IMR-90 (cell line): ENCODE measurements at places on chromosomes 3 and 15.

- H3K36me3 ChIP-seq: no peaks in the 10 kb centered on the region
- no peak overlapping the region for H3K27ac ChIP-seq
- H3K4me1 ChIP-seq: peaks cover 1% of the 10 kb centered on the region; the same call in 1 of the 2 replicates
- no peak for DNase-seq
Observed at GRCh38 chr3:149902498-149903139, 68.1 kb downstream of the PFN2 start.

GRCh38 chr15:28983432-28984311 lies 97.9 kb downstream of the APBA2 start:
- no peaks in the 10 kb centered on the region for H3K27me3 ChIP-seq
- no peak overlapping the region for H3K27ac ChIP-seq
- no peak for DNase-seq
- peaks cover 11% of the 10 kb centered on the region for H3K4me1 ChIP-seq
- H3K4me3 ChIP-seq: no peak overlapping the region

DNA sequence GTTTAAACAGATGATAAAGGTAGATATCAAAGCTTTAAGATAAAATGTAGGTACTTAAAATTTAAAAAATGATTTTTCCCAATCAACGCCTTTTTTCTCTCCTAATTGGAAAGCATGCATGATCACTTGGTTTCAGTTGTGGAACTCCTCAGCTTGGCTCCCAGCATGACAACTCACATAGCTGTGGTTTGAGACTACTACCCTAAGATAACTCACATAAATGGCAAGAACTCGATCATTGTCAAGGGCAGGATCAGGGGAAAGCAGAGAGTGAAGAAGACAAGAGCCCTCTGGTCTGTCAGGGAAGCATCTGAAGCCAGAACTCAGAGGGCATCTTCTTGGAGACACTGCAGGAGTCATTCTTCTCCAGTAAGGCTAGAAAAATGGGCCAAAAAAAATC lies 516.7 kb downstream of the NTRK3 start:
- H3K27ac ChIP-seq: no peak overlapping the region
- H3K36me3 ChIP-seq: no peaks in the 10 kb centered on the region
- no peak overlapping the region for H3K4me3 ChIP-seq
- no peaks in the 10 kb centered on the region for H3K27me3 ChIP-seq

DNA sequence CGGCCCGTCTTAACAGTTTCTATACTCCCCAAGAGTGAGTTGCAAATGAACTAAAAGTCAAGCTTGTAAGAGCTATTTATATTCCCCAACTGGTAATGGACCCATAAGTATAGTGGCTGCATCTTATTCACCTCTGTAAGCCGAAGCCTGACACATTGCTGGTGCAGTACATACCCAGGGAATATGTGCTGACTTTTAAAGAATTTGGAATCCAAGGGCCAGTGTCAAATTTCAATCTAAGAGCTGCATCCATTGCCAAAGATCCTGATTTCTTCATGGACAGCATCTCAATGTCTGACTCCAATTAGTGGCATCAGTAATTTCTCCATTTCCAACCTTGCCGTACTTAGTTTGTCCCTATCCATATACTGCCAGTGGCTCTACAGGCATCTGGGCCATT lies 42.0 kb downstream of the FRMD4B start:
- H3K27me3 ChIP-seq: no peaks in the 10 kb centered on the region
- H3K4me3 ChIP-seq: no peak overlapping the region
- no peaks in the 10 kb centered on the region for H3K4me1 ChIP-seq

GRCh38 chr3:50010959-50011358 lies 71.0 kb downstream of the RBM6 start:
- H3K4me3 ChIP-seq: no peak overlapping the region
- no peaks in the 10 kb centered on the region for H3K27me3 ChIP-seq
- H3K27ac ChIP-seq: no peak overlapping the region

- H3K27ac ChIP-seq: no peak overlapping the region
- peaks cover 54% of the 10 kb centered on the region for H3K27me3 ChIP-seq
- H3K4me3 ChIP-seq: no peak overlapping the region
- H3K4me1 ChIP-seq: no peaks in the 10 kb centered on the region
- H3K36me3 ChIP-seq: no peaks in the 10 kb centered on the region
Observed at GRCh38 chr3:123481722-123482457, 33.0 kb upstream of the ADCY5 start.

DNA sequence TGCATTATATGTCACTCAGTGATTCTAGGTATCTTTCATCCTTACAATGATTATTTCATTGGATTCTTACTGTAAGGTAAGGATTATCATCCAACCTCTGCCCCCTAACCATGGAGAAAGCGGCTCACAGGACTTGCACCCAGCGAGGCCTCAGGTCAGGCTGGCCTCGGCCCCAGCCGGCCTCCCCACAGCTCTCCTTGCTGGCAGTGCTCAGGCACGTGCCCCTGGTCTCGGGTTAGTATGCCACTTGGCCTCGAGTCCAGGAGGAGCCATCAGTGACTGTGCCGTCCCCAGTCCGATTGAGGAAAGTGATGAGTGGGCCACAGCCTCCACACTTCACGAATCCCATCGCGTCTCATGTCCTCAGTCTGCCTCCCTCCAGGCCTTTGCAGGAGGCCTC lies 35.7 kb upstream of the GABRG3 start:
- no peaks in the 10 kb centered on the region for H3K4me1 ChIP-seq
- no peak overlapping the region for H3K27ac ChIP-seq
- no peaks in the 10 kb centered on the region for H3K27me3 ChIP-seq

GRCh38 chr3:49867400-49867799 lies 2.3 kb downstream of the CAMKV start:
- H3K27ac ChIP-seq: no peak overlapping the region
- H3K4me1 ChIP-seq: no peaks in the 10 kb centered on the region
- DNase-seq: no peak
- H3K27me3 ChIP-seq: peaks cover 77% of the 10 kb centered on the region
- H3K4me3 ChIP-seq: no peak overlapping the region

DNA sequence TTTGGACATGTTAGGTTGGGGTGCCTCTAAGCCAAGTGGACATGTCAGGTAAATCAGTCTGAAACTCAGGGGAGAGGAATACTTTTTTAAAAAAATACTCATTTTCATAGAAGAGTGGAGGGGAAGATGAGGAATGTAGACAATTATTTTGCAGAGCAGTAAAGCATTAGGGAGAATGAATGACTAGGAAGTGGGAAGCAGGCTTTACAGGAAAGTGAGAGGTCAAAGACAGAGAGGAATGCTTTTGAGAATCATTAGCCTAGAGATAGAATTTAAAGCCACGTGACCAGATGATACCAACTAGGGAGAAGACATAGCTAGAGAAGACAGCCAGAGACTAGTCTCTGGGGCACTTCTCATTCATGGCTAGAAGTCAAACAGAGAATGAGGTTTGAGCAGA lies 91.0 kb downstream of the RAD18 start:
- no peak overlapping the region for H3K4me3 ChIP-seq
- H3K27ac ChIP-seq: no peak overlapping the region; the same call in 1 of the 2 replicates
- peaks cover 2% of the 10 kb centered on the region; the same call in 1 of the 2 replicates for H3K36me3 ChIP-seq
- H3K27me3 ChIP-seq: no peaks in the 10 kb centered on the region

DNA sequence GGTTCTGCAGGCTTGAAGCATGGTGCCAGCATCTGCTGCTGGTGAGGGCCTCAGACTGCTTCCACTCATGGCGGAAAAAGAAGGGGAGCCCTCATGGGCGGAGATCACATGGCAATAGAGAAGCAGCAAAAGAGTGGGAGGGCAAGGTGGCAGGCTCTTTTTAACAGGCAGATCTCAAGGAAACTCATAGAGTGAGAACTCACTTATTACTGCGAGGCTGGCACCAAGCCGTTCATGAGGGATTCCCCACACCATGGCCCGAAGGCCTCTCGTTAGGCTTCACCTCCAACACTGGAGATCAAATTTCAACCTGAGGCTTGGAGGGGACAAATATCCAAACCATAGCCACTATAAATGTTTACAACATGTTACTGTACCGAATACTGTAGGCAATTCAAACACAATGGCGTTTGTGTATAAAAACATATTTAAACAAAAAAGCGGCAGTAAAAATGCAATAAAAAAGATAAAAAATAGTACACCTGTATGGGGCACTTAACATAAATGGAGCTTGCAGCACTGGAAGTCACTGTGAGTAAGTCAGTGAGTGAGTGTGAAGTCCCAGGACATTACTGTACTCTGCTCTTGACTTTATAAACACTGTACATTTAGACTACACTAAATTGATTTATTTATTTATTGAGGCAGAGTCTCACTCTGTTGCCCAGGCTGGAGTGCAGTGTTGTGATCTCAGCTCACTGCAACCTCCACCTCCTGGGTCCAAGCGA lies 18.8 kb upstream of the MOBP start:
- H3K4me1 ChIP-seq: no peaks in the 10 kb centered on the region
- H3K4me3 ChIP-seq: no peak overlapping the region
- no peak overlapping the region for H3K27ac ChIP-seq

DNA sequence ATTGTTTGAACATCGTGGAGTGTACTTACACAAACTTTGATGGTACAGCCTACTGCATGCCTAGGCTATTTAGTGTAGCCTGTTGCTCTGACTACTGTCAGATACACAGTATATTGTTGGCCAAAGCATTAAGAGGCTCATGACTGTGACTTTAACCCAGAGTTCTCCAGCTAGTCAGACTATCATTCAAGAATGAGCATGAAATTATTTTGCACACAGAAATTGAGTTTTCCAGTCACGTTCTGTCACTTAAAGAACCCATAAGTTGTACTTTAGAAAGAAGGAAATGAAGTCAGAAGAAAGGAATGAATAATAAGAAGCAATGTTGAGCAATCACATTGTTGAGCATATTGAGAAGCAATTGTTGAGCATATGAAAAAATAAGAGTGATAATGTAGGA lies 37.6 kb upstream of the SLC22A13 start:
- no peaks in the 10 kb centered on the region for H3K27me3 ChIP-seq
- peak; percentile 63 for DNase-seq
- peaks cover 4% of the 10 kb centered on the region for H3K4me1 ChIP-seq

- H3K36me3 ChIP-seq: 0 out of 2 replicates have a peak, but pooled peaks cover 2% of the 10 kb centered on the region
- H3K4me3 ChIP-seq: peak overlapping the region; percentile 99
- H3K27me3 ChIP-seq: peaks cover 9% of the 10 kb centered on the region
- no peak overlapping the region; the same call in 1 of the 2 replicates for H3K27ac ChIP-seq
- H3K4me1 ChIP-seq: peaks cover 28% of the 10 kb centered on the region
Observed at GRCh38 chr3:53161820-53162671, 1.0 kb downstream of the PRKCD start.

- H3K36me3 ChIP-seq: no peaks in the 10 kb centered on the region
- no peaks in the 10 kb centered on the region for H3K4me1 ChIP-seq
- H3K4me3 ChIP-seq: no peak overlapping the region
- no peak overlapping the region for H3K27ac ChIP-seq
Observed at GRCh38 chr3:178551916-178552321, 15.7 kb downstream of the KCNMB2 start.

DNA sequence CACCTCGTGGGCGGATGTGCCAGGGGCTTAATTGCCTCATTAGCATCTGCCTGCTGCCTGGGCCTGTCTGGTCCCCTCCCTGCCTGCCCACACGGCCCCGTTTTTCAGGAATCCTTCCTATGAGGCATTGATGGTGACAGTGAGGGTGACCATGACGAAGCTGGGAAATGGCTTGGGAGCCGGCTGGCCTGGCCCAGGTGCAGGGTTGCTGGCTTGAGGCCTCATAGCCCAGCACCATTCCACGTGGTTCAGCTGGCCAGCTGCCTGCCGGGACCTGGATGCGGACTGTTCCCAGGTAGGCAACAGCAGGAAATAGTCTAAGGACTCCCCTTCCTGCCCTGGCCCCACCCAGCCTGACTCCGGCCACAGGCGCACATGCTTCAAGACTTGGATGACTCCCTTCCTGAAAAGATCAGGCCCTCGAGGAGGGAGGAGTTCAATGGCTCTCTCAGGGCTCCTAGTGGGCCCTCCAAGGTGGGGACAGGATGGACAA lies 8.9 kb upstream of the DUSP7 start:
- no peak for DNase-seq
- no peak overlapping the region for H3K4me3 ChIP-seq
- peaks cover 14% of the 10 kb centered on the region for H3K4me1 ChIP-seq
- no peaks in the 10 kb centered on the region for H3K36me3 ChIP-seq
- H3K27me3 ChIP-seq: no peaks in the 10 kb centered on the region; the same call in 1 of the 2 replicates
